ENCODE measurements at places on chromosomes 5 and 9.

DNA sequence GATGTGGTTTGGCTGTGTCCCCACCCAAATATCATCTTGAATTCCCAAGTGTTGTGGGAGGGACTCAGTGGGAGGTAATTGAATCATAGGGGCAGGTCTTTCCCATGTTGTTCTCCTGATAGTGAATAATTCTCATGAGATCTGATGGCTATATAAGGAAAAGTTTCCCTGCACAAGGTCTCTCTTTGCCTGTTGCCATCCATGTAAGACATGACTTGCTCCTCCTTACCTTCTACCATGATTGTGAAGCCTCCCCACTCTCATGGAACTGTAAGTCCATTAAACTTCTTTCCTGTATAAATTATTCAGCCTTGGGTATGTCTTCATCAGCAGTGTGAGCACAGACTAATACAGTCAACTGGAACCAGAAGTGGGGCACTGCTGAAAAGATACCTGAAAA lies 262.4 kb upstream of the RFX3 start:
- DNase-seq: no peak

DNA sequence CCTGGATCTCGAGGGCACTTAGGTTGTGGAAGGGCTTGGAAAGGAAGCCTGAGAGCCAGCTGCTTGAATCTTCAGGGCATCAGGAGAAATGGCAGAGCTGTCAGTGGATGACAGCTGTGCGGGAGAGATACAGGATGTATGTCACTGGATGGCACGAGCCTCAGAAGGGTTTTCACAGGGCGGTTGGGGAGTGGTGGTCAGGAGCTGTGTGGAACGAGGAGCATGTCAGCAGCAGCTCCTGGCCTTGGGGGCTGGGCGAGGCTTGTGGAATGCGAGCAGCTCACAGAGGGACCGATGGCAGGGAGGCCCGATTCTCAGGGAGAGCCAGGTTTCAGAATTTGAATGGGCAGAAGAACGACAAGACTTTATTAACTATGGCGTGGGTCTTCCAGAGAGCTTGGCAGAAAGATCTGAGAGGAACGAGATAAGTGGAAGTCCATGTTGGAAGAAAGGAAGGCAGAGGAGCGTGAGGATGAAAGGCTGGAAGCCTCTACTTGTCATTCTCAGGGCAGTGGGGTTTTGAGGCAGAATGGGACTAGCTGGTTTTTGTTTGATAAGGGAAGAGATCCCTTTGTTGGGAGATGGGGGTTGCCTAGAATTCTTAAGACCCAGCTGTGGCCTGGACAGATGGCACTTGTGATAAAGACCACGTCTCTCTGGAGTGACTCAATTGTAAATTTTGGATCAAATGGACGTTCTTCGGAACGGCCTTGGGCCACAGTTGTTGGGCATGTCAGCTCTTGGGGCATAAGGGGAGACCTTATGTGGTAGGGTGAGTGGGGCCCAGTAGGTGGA lies 60.3 kb downstream of the SNX30 start:
- no peak for DNase-seq

DNA sequence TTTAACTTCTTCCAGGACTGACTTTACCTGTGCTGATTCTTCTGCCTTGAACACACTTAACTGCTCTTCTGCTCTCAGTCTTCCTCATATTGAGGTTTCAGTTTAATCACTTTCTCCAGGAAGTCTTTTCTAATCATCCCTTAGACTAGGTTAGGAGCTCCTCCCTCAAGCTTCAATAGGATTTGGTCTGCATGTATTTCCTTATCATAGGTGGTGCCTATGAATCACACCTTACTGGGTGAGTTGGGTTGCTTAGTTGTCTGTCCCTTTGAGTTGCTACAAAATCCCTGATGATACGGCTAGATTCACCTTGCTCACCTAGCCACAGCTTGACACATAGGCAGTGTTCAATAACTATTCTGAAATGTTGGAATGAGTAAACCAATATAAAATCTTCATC lies 164.4 kb downstream of the DNAH5 start:
- DNase-seq: no peak

DNA sequence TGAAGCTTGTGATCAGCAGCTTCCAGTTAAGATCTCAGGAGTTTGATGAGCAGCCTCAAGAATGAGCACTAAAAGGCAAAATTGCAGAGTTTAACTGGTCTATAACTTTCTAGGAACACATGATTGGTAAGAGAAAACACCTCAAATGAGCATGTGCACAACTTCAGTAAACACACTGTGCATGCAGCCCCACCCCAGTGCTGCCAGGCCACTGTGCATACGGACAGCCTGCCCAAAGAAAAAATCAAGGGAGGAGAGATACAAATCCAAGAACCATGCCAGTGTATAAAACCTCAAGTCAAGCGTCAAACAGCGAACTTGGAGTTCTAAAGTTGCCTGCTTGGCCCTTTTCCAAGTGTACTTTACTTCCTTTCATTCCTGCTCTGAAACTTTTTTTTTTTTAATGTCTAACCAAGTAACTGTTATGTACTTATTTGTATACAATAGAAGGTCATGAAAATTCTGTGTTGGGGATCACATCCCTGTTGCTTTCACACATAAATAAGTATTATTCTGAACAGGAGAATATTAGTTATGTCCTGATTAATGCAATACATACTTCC lies 125.6 kb upstream of the TSLP start:
- DNase-seq: no peak

- no peak for DNase-seq
These were observed 862.2 kb downstream of the DTWD2 start for GRCh38 chr5:118126159-118126558.

GRCh38 chr5:147520450-147520849 lies 10.6 kb upstream of the DPYSL3 start:
- DNase-seq: no peak

DNA sequence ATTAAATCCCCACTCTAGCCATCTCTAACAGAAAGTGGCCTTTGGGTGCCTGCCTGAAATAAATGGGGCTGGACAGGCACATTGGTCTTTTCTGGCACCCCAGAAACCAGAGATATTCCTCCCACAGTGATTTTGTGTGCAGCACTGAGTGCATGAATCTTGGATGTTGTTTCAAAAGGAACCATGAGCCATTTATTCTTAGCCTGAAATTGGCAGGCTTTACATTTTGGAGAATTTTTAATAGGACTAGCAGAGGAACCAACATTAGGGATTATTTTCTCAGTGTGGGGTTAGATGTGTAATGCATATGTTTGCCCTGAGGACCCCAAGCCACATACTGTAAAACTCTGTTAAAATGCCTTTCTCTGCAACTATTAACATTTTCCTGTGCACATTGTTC lies 451.3 kb downstream of the NFIB start:
- no peak for DNase-seq

GRCh38 chr9:121674017-121674416 lies 22.6 kb downstream of the DAB2IP start:
- DNase-seq: no peak

DNA sequence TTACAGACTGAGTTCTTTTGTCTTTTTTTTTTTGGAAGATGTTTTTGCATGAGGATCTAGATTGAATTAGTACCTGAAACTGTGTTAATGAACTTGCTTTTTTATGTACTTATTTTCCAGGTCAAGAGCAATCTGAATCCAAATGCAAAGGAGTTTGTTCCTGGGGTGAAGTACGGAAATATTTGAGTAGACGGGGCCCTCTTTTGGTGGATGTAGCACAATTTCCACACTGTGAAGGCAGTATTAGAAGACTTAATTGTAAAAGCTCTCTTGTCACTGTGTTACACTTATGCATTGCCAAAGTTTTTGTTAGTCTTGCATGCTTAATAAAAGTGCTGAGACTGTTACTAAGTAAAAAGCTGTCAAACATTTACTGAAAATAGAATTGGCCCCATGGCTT lies 14.5 kb downstream of the SLC23A1 start:
- no peak for DNase-seq

- no peak for DNase-seq
These were observed 540.6 kb downstream of the EBF1 start for GRCh38 chr5:158559066-158559465.

DNA sequence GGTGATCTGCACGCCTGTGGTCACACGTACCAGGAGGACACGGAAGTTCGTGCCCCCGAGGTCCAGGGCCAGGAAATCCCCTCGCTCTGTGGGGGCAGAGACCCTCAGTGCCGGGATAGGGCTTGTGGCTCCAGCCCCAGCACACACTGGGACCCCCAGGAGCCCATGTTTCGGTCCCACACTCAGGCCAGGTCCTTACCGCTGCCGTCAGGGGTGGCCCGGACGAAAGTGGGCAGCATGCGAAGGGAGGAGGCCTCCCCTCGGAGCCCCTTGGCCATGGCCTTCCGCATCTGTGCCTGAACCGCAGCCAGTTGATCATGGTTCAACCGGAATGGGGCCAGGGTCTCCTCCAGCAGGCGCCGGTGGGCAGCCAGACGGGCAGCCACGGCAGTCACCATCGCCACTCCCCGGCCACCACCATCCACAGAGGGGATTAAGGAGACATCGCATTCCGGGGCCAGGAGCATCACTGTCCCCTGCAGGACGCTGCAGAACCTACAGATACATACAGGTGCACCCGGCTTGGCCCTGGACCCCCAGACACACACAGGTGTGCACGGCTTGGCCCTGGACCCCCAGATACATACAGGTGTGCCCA lies 11.8 kb downstream of the HK3 start:
- no peak for DNase-seq

DNA sequence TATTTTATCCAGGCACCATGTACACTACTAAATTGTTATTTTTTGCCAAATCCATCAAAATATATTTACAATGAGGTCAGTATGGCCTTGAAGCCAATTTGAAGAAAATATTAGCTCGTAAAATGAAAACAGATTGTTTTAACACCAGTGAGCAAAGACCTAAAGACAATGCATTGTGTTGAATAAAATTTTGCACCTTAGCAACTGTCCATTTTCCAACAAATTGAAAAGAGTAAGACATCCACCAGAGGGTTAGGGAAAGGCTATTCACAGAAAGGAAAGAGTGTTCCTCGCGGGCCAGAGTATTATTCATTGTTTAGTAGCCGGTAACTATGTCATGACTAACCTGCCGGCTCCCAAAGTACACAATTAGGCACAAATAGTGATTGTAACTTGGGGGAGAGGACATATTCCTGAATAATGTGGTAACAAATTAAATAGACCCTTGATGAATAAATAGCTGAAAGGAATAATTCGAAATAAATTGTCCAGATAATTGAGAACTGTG lies 213.3 kb downstream of the DNAH5 start:
- DNase-seq: no peak

- DNase-seq: no peak
These were observed 136.5 kb upstream of the LARP1 start for GRCh38 chr5:154618696-154619095.

DNA sequence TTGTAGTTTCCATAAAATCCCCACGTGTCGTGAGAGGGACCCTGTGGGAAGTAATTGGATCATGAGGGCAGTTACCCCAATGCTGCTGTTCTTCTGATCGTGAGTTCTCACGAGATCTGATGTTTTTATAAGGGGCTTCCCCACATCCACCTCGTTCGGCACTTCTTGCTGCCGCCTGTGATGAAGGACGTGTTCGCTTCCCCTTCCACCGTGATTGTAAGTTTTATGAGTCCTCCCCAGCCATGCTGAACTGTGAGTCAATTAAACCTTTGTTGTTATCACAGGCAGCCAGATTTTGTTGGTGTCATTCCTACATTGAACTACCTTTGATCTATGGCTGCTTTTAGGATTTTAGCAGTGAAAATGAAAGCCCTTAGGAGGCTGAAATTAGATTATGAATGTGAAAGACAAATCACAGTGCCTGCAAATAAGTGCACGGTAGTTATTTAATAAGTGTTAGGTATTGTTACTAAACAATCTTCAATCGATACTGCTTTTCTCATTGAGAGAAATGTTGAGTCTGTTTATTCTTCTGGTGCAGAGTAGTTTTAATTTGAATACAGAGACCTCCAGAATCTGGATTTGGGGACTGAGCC lies 68.0 kb upstream of the C6 start:
- no peak for DNase-seq

DNA sequence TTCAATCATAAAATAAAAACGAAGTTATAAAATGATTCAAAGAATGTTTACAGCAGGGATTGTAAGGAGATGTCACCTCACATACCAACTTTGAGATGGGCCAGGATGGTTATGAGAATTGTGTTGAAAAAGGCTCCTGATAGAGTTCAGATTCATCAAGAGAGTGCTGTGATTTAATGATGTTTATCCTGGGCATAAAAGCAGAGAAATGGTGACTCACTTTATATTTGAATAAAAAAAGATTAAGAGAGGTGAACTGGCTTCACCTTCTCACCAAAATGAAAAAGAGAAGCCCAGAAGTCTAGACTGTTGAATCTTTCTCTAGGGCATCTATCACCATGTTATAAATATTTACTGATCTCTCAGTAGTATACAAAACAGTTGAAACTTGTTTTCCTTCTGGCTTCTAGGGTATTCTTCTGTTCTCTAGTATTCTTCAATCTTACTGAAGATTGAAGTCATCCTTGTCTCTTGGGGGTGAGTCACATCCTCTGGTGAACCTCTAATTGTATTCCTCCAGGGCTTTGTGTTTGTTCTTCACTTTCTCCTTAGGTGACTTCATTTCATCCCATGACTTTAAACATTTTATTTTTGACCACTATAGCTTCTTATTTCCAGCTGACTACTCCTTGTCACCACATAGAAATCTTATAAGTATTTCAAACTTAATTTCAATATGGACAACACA lies 1237.3 kb upstream of the C9orf72 start:
- no peak for DNase-seq

- no peak for DNase-seq
These were observed 83.5 kb upstream of the SEMA6A start for GRCh38 chr5:116658141-116658540.

- DNase-seq: no peak
These were observed 47.7 kb downstream of the SLC24A2 start for GRCh38 chr9:19741178-19741577.

- no peak for DNase-seq
These were observed 61.8 kb downstream of the SPATA31C2 start for GRCh38 chr9:88076286-88077070.

DNA sequence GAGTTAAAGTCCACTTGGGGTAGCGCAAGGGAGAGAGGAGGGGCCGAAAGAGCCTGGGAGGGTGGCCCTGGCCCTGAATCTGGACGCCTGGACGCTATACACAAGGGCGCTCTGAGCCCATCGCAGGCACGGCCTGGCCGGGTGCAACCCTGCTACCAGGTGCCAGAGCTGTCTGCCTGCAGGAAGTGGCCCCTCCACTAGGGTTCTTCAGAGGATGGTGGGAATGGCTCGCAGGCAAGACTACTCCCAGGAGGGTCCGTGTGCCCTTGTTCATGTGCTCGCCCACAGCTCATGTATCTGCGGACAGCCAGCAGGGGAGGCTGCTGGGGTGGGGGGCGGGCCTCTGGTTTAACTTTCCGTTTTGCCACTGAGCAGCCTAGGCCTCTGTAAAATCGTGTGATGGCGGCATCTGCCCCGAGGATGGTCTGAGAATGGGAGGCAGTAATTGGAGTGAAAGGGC lies 1.4 kb upstream of the NKD2 start:
- DNase-seq: no peak

GRCh38 chr5:21680641-21681040 lies 1172.5 kb downstream of the CDH12 start:
- no peak for DNase-seq

DNA sequence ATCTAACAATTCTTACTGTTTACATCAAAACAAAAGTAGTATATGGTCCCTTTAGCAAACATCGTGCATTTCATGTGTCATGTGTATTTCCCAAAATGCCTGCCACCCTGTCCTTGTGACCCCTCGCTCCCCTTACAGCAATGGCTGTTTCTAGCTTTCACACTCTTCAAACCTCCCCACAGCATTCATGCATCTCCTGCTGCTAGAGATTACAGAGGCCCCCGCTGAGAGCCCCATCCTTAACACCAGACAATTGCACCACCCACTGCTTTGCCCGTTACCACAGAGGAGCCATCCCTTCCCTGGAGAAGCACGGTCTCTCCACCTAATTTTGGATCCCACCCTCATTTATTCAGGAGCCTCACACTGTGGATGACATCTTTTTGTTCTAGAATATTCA lies 149.7 kb upstream of the IRX4 start:
- no peak for DNase-seq

All from activated T-helper 1 cell treated with Interleukin-2 at 50 U/mL for 16 hours (primary cell).